GM23338 (cell line): ENCODE measurements at places on chromosomes 2 and 18.

- H3K4me3 ChIP-seq = no peak overlapping the region
- H3K27ac ChIP-seq = no peak overlapping the region
- no peaks in the 10 kb centered on the region for H3K27me3 ChIP-seq
- H3K4me1 ChIP-seq = 0 out of 2 replicates have a peak, but pooled peaks cover 3% of the 10 kb centered on the region
- no peaks in the 10 kb centered on the region for H3K36me3 ChIP-seq
- peak; percentile 51 for DNase-seq
Measured at GRCh38 chr18:47184419-47185050, 8.4 kb upstream of the IER3IP1 start.

- H3K4me3 ChIP-seq = no peak overlapping the region
- H3K27me3 ChIP-seq = no peaks in the 10 kb centered on the region
- H3K27ac ChIP-seq = no peak overlapping the region
- H3K4me1 ChIP-seq = no peaks in the 10 kb centered on the region
- no peaks in the 10 kb centered on the region for H3K36me3 ChIP-seq
Measured at GRCh38 chr2:112152476-112153178, 14.4 kb downstream of the FBLN7 start.

DNA sequence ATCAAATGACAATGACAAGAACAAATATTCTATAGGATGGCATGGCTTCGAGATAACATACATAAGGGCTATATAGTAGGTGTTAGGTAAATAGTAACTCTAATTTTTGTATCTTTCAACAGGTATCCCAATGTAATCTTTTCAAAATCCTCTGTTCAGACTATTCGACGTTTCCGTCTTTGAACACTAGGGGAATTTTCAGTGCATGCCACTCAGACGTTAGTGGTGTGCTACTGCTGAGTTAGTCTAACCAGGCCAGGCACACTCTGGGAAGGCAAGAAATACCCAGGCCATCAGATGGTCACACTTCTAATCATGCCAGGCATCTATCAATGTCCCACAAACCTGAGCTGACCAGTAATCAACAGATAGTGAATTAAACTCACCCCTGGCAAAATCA, 14.6 kb upstream of the CREG2 start:
- no peak overlapping the region for H3K4me3 ChIP-seq
- no peaks in the 10 kb centered on the region for H3K27me3 ChIP-seq
- H3K36me3 ChIP-seq = no peaks in the 10 kb centered on the region
- no peak overlapping the region for H3K27ac ChIP-seq
- H3K4me1 ChIP-seq = no peaks in the 10 kb centered on the region
- peak; percentile 36 for DNase-seq

- no peaks in the 10 kb centered on the region for H3K36me3 ChIP-seq
- no peaks in the 10 kb centered on the region for H3K4me1 ChIP-seq
- H3K27me3 ChIP-seq = no peaks in the 10 kb centered on the region
Measured at GRCh38 chr2:234292205-234292961, 204.5 kb downstream of the ARL4C start.

GRCh38 chr18:60157810-60158209, 214.8 kb downstream of the MC4R start:
- no peak overlapping the region for H3K4me3 ChIP-seq
- no peak overlapping the region for H3K27ac ChIP-seq
- H3K4me1 ChIP-seq = no peaks in the 10 kb centered on the region
- no peaks in the 10 kb centered on the region for H3K27me3 ChIP-seq

- H3K27me3 ChIP-seq = no peaks in the 10 kb centered on the region
- no peak overlapping the region for H3K27ac ChIP-seq
- H3K4me3 ChIP-seq = no peak overlapping the region
- no peak for DNase-seq
- H3K4me1 ChIP-seq = peaks cover 15% of the 10 kb centered on the region
- H3K36me3 ChIP-seq = no peaks in the 10 kb centered on the region
Measured at GRCh38 chr2:54228945-54229344, 27.1 kb downstream of the TSPYL6 start.

- no peaks in the 10 kb centered on the region for H3K36me3 ChIP-seq
- H3K27ac ChIP-seq = no peak overlapping the region
- H3K27me3 ChIP-seq = no peaks in the 10 kb centered on the region
- no peak overlapping the region for H3K4me3 ChIP-seq
- H3K4me1 ChIP-seq = no peaks in the 10 kb centered on the region
- DNase-seq = no peak
Measured at GRCh38 chr18:70415823-70416488, 127.1 kb downstream of the SOCS6 start.
